ENCODE measurements at places on chromosomes 7 and 10.

DNA sequence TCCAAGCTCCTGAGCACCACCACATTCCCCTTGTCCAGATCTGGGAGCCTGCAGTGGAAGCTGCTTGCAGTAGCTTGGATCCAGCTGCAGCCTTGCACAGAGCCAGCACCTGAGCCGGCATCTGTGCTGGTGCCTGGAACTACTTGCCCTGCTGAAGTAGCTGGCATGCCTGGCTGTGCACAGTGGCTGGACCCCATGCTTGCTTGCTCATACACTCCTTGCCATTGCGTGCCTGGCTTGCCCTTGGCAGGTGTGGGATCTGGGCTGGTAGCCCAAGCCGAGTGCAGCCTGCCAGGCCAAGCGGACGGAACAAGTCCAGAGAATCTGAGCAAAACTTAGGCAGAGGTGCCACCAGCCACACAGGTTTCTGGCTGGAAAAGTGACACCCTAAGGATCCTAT lies 759.9 kb downstream of the IPMK start:
- no peak for DNase-seq

DNA sequence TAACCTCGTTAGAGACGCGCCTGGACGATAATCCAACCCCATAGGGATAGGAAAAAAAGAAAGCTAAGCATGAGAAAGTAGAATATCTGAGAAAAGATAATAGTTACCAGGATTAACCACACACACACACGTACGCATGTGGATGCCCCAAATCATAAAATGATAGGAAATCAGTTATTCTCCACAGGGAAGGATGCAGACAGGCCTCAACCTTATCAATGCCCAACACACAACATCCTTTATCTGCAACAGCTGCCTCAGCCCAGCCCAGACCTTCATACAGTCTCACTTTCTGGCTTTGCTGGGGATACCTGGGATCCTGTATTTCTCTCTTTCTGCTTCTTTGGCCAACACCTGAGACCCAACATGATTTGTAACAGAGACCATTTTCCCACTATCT lies 123.0 kb downstream of the NOC3L start:
- no peak for DNase-seq

DNA sequence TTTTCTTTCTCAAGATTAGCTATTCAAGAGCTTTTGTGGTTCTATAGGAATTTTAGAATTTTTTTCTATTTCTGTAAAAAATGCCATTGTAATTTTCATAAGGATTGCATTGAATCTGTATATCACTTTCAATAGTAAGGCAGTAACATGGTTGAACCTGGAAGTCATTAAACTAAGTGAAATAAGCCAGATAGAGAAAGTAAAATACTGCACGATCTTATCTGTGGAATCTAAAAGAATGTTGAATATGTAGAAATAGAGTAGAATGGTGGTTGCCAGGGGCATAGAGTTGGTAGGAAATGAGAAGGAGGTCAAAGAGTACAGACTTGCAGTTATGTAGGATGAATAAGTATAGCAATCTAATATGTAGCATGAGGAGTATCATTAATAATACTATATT lies 1073.5 kb upstream of the LRRN3 start:
- no peak for DNase-seq

DNA sequence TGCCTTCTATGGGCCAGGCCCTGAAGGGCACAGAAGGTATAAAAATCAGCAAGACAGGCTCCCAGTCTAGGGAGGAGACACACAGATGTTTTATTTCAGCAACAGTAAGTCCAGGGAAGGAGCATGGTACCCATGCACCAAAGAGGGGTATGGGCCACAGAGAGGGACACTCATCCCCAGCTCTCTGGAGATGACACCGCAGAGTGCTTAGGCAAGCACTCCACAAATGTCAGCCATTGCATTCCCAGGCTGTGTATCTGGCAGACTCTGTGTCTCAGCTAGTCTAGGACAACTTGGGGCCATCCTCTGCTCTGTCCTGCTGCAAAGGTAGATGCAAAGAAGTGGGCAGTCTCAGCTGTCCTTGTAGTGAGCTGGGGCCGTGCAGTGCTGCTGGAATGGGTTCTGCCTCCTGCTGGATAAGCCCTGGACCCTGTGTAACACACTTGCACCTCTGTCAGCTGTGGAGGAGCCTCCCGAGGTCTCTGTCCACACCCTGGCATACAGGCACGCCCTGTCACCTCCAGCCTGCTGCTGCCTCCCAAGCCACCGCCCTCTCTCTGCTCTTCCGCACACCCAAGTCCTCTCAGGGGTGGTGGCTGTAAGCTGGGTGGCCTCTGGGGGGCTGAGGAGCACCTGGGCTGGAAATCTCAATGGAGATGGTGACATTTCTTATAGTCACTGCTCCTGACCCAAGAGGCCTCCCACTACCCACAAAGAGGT lies 57.6 kb downstream of the VOPP1 start:
- DNase-seq: no peak

GRCh38 chr10:126170371-126170770 lies 217.9 kb downstream of the ADAM12 start:
- DNase-seq: no peak

DNA sequence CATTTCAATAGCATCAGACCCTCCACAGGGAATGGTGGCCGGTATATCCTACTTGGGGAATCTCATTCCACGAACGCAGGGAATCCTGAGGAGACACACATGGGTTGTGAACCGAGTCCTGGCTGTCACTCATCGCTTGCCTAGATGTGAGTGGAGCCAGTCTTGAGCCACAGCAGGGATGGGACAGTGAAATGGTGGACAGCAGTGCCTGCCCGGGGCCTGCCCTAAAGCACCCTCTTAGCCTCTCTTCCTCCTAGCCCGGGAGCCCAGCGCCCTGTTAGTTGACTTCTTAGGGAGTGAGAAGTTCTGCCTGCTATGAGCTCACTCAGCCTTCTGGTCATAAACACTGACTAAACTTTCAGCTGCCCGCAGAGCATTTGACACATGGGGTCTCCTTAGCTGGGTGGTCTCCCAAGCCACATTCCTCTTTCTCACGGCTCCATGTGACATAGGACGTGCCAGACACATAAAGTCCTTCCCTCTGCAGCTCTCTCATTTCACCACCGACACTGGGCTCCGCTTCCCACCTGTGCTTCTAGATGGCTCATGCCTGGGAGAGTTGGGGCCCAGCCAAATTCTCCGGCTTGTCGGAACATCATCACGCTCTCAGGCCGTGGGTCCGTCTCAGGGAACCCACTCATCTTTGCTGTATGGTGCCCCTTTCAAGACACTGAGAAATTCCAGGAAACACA lies 60.9 kb downstream of the TCERG1L start:
- no peak for DNase-seq

DNA sequence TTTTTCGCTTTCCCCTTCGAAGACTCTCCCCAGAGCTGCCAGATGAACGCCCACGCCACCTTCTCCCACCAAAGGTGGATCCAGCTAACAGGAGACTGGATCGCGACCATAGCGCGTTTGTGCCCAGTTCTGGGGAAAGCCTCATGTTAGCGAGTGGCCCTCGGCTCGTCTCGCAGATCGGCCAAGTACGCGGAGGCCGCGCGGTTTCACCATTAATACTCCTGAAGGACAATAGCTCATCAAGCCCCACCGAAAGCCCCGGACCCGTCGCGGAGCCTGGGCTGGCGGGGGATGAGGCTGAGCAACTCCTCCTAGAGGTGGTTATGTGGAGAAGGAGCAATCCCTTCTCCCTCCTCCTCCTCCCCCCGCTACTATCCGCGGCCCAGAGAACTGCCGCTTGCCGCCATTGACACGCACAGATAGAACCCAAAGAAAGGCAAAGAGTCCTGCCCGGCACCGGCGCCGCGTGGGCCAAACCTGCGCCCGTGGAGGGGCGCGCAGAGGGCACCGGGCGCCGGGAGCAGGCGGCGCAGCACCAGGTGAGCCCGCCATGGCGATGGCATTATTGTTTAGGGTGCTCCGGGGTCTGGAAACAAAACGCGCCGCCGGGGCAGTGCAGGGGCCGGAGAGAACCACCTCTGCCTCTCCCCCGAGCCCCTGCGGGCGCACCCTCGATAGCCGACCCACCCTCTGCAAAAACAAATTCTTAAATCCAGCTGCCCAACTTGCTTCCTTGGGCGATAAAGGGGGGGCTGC lies at the start of gene MACROH2A2:
Gene MACROH2A2, plus strand, starts transcription at position 385 of the 756 bp plus-strand sequence. CDS start 22,813 bp downstream, outside the sequence.
- DNase-seq: no peak

- DNase-seq: no peak
Measured at GRCh38 chr7:71868797-71869196, 543.3 kb downstream of the CALN1 start.

DNA sequence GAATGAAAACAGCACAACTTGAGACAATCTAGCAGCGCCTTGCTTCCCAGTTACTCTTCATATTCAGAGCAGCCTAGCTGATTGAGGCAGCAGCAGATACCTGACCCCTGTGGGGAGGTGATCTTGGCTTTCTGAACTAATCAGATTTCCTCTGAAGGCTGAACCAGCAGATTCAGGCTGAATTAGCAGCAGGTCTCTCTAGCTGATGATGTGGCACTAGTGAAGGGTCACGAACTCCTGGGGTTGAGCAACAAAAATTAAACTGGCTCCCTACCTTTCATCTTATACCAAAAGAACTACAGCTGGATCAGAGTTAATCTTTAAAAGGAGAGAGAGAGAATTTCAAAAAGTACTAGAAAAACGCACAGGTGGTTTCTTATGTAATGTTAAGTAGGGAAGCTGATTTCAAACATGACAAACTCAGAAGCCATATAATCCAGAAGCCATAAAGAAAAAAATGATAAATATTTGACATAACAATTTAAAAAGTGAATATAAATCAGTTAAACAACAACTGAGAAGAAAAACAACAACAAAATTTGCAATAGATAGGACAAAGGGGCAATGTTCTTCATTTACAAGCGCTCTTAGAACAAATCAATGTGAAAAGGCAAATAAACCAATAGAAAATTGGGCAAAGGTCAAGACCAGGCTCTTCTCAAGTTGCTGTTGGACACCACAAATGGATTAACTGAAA lies 13.5 kb downstream of the SLC25A13 start:
- no peak for DNase-seq

GRCh38 chr10:122461367-122461728 lies at the start of gene HTRA1:
Gene HTRA1, plus strand, starts transcription at chr10:122461553. Its CDS starts 100 bp downstream, at chr10:122461653.
- DNase-seq: no peak

GRCh38 chr10:12077580-12078180 lies 8.9 kb downstream of the DHTKD1 start:
- DNase-seq: no peak

- no peak for DNase-seq
Measured at GRCh38 chr10:103476046-103476768, 2.8 kb downstream of the CALHM3 start.

DNA sequence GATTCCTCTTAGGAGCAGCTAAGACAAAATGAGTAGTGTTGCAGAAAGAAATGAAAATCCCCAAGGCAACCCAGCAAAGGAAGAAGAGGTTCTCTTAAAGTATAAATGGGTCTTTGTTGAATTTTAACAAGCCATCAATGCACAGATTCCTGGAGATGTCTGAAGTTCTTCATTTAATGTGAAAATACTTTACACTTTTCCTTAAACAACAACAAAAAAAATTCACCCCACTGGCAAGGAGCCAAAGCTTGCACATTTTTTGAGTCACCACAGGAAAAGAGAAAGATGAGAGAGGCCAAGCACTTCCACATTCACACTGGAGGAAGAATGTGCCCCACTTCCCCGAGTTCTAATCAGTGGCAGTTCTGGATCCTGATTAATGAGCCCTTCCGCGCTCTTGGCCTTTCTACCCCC lies 286.4 kb upstream of the MEOX2 start:
- DNase-seq: no peak

DNA sequence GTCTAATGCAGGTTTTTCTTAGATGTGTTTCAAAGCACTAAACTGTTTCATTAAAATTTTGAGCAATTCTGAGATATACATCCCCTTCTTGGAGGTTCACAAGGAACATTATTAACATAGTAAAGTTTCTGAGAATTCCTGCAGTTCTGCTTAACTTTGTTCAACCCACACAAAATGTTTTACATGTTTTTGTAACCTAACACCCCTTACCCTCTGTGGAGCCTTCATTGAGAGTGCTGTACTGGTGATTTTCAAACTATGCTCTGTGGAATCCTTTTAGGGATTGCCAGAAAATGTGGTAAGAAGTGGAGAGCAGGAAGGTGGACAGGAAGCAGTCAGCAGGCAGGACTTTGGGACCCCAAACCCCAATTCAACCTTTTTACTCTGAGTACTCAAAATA lies 53.6 kb upstream of the ABCB5 start:
- DNase-seq: no peak

DNA sequence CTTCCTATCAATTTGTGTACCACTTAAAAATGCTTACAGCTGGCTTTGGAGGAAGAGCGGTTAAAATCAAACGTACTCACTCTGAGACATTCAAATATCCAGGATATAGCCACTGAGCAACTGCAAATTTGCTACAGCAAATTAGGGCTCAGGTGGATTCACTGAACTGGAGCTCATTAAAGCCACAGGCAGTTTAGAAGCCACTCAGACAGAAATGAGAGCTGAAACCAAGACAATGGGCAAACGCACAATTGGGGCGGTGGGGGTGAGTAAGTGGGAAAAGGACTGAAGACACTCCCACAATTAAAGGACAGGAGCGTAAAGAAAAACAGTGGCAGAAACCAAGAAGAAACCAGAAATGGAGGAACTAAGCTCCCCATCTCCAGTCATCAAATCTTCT lies 20.5 kb downstream of the MPP7 start:
- DNase-seq: no peak

DNA sequence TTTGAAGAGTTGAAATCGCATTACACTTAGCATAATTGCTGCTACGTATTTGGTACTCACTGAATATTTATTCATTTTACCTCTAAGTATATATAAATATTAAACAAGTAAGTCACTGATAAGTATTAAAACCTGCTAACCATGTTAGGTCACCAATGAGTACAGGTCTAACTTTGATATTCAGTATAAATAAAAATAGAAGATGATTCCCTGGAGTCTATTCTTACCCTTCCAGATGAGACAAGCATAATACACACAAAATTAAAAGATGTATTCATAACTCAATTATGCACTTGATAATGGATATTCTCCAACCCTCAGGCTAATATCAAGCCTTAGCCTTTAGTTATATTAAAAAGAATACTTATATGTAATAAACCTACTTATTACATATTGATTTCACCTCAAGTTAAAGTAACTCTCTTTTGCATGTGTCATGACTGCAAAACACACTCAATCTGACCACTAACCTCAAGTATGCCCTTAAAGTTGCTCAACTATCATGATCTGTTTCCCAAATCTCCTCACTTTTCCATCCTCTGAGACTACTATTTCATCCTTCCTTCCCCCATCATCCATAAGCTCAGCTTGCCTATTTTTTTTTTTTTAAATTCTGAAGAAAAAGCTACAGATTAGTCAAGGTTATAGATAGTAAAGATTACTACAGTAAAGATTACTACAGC lies 46.8 kb downstream of the IPMK start:
- no peak for DNase-seq

Measured in activated T-helper 1 cell treated with anti-CD3 and anti-CD28 coated beads, Interleukin-2, amount 50 U/mL, for 16 hours (primary cell).